Fibroblast of skin of scalp (primary cell): ENCODE measurements at places on chromosomes 5 and 9.

DNA sequence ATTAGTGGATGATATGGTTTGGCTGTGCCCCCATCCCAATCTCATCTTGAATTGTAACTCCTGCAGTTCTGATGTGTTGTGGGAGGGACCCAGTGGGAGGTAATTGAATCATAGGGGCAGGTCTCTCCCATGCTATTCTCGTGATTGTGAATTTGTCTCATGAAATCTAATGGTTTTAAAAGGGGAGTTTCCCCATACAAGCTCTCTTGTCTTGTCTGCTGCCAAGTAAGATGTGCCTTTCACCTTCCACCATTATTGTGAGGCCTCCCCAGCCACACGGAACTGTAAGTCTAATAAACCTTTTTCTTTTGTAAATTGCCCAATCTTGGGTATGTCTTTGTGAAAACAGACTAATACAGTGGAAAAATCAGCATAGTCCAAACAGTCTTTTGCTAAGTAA is 235.5 kb downstream of the TMEM161B start:
- DNase-seq, result no peak

DNA sequence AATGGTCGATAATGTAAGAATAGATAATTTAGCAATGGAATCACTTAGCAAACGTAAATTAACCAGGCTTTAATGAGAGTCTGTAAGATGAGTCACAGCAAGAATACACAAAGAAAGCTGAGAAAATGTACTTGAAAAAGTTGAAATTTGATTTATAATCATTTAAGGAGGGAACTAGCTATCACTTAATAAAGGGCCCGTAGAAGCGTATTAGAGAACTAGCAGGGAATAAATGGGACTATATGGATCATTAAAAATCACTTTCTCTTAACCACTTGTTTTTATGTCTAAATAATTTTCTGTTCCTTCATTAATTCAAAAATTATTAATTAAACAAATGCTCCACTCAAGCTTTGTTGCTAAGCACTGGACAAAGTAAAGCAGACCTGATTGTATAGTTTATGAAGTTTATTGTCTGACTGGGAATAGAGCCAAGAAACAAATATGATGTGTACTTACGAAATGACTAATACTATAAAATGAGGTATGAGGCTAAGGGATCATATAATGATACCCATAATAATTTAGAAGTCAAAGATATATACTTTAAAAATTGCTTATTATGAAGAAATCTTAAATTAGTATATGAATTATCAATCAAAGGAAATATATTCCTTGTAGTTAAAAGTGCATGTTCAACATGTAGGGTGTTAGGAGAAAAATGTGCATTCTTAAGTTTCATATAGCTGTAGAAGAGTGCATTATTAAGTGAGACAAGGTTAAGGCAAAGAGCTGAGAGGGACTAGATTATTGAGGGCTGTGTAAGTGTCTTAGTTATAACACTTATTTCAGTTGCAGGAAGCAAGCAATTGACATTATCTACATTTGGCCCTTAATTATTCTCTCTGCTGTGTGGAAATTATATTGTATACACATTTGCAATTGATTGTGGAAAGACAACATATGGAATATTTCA is 196.8 kb downstream of the PRDM9 start:
- no peak for DNase-seq

DNA sequence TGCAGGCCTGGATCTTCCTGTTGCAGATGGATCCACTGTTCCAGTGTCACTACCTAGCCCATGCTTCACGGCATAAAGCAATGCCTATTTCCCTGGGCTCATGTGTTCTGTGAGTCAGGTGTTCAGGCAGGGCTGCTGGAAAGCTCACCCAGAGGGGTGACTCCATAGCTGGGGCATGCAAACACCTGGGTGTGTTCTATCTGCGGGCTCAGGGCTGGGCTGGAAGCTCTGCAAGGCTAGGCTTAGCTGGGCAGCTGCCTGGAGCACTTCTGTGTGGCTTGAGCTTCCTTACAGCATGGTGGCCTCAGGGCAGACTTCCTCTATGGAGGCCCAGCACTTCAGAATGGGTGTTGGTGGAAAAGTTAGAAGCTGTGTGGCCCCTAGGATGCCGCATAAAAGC is 139.9 kb downstream of the GADD45G start:
- DNase-seq, result no peak

DNA sequence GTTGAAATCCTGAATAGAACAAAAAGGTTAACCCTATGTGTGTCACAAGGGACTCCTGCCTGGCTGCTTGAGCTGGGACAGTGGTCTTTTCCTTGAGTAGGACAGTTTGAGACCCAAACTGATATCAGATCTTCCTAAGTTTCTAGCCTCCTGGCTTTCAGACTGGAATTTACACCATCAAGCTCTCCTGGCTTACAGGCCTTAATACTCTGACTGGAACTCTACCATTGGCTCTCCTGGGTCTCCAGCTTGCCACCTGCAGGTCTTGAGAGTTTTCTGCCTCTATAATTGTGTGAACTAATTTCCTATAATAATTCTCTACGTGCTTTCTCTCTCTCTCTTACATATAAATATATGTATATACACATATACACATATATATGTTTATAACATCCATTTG is 112.5 kb downstream of the PRR16 start:
- no peak for DNase-seq

GRCh38 chr9:70883056-70883455 is 238.4 kb downstream of the TRPM3 start:
- DNase-seq, result peak; percentile 19

DNA sequence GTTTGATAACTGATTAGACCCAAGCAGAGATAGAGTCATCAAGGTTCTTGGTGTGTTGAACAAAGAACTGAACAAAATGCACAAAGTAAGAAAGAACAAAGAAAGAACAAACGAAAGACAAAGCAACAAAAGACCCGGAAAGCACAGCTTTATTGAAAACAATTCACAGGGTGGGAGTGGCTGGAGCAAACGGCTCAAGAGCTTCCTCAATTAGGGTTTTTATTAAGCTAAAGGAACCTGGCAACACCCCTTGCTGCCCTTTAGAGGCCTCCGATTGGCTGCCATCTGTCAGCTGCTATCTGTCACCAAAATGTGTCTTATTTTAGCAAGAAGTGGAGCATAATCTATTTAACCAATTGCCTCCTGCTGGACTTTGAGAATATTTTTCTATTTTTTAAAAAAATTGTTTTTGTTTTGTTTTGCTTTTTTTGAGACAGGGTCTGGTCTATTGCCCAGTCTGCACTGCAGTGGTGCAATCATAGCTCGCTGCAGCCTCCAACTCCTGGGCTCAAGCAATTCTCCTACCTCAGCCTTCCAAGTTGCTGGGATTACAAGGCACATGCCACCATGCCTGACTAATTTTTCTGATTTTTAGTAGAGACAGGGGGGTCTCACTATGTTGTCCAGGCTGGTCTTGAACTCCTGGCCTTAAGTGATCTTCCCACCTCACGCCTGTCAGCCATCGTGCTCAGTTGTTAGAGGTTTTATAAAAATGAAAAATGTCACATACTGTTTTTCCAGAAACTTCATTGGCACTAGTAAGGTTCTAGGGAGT is 7.7 kb upstream of the ABO start:
- DNase-seq, result no peak

DNA sequence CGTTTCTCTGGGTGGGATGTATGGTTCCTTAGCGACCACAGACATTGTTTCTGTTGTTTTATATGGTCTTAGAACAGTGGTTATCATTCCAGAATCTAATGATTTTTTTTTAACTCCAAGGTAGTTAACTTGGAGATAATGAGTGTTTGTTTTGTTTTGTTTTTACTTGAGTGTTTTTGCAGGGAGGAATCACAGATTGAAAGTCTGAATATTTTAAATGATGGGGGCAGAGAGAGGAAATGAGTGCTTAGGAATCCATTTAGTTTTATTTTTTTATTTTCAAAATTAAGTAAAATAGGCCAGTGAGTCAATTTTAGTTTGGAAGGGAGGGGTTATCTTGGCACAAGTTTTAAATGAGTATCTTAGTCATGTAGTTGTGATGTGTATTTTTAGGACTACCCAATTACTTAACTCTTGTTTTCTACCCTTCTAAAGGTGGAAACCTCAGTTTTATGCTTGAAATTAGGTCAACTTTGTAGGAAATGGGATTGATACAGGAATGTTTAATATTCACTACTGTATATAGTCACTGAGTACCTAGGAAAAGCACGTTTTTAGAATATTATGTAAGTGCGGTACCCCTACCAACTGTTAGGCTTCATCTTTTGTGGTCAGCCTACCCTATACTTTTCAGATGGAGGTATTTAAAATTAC is 2.0 kb downstream of the UBE2R2 start:
- DNase-seq, result peak; percentile 36

- DNase-seq, result peak; percentile 89
These were observed 77.0 kb upstream of the ZFAND5 start for GRCh38 chr9:72441848-72442607.

DNA sequence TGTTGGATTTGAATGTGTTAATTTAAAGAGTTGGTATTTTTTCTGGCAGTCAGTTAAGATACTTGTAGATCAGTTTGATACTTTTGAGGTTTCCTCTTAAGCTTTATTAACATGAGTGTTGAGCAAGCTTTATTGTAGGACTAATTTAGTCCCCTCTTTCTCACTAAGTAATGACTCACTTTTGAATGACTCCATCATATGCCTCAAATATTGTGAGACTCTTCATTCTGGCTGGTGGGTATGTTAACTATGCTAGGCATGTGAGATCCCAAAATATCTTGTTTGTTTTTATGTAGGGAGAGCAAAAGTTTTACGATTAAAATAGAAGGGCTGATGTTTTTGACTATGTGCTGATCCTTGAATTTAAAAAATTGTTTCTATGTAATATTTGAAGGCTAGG is 355.7 kb downstream of the IZUMO3 start:
- DNase-seq, result no peak

DNA sequence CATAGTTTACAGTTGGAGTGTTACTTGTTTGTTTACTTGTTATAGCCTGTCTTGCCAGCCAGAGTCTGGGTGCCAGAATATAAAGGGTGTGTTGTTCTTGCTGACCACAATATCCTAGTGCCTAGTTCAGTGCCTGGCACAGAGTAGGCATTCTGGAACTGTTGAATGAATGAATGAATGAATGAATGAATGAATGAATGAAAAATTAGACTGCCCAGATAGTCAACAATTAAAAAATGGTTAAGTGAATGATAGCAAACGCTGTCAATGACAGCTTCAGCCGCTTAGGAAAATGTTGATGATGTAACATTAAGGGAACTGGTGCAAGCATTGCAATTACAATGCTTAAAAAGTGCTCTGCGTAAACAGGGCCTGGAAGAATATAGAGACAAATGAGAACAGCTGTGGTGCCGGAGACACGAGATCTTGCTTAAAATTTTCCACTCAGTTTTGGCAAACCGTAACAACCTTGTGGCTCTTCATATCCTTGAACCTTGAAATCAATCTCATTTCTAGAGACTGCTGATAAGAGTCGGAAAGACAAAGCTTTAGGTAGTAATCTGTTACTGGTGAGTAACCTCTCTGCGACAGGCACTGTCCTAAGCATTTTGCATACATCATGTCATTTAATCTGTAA is 4.7 kb upstream of the TTLL11 start:
- DNase-seq, result no peak

- DNase-seq, result no peak
These were observed 123.1 kb upstream of the SPRY4 start for GRCh38 chr5:142447887-142448286.

DNA sequence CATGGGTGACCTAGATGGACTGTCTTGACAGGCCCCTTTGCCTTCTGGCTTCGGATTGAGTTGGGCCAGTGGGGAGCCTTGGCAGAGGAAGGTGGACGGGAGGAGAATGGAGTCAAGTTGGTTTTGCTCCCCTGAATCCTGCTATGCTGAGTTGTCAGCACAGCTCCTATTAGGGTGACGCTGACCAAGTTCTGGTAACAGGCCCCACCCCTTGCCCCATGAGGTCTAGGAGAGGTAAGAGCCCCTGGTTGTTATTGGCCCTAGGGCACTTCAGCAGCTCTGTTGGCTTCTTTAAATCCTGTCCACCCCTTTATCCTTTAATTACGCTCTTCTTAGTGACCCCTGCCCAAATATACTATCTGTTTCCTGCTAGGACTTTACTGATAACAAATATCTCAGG is 39.4 kb upstream of the KIF2A start:
- no peak for DNase-seq

DNA sequence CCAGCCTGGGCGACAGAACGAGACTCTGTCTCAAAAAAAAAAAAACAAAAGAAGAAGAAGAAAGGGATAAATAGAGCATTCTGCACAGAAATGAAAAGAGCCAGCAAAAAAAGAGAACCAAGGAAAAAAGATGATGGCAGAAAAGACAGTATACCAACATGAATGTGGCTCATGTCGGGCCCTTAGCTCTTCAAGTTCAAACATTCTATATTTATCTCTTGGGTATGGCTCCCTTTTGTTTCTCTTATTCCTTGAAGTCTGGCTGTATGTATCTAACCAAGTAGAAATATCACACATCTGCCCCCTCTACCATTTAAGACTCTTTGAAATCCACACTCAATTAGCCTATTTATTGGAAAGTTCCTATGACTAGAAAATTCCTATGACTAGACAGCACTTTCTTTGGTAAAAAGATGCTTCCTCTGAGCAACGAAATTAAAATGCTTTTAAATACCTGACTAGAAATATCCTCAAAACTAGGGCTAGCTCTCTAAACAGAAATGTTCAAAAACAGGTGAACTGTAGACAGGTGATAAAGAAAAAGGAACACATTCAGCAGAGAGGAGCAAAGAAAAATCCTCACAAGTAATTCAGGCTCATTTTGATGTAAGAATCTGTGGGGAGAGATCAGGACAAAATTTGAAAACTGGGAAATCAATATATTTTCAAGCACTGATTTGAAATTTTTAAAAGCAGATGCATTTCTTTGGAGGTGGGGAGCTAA is 2.6 kb downstream of the SELENOP start:
- DNase-seq, result no peak

DNA sequence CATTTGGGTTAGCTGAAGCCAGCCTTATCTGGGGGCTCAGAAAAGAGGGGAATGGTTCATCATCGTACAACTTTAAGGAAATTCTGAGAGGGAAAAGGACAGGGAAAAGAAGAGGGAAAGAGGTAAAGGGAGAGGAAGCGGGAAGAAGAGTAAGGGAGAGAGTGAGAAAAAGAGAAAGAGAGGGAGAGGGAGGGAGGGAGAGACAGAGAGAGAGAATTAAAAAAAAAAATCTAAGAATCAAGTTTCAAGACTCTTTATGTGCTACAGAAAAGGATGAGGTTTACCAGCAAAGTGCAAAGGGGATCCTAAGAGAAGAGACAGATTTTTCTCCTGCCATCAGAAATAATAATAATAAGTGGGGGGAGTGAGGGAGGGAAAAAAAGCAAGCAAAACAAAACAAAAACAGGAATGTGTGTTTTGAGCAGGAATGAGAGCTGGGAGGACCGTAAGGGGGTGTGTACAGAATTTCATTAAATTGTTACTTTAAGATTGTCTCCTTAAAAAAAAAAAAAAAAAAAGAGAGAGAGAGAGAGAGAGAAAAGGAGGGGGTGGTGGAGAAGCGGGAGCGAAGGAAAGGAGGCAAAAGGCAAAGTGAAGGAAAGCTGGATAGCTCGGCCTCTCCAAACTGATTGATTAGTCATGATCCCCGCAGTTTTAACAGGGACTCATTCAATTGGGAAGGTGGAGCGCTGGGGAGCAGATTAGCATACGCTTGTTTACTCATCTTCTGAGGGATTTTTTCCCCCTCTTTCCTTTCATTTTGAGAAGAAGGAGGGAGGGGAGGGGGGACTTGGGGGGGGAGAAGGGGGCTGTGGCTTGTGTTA is 438 bp upstream of the PAPPA start:
- DNase-seq, result peak; percentile 95

GRCh38 chr5:56088967-56089829 is 94.4 kb upstream of the IL6ST start:
- peak; percentile 89 for DNase-seq
